ENCODE measurements at places on chromosomes 6 and 20.

- DNase-seq: no peak
These were observed 348.3 kb downstream of the FRK start for GRCh38 chr6:115712291-115712961.

- no peak for DNase-seq
These were observed 4.8 kb downstream of the GMEB2 start for GRCh38 chr20:63622096-63622495.

DNA sequence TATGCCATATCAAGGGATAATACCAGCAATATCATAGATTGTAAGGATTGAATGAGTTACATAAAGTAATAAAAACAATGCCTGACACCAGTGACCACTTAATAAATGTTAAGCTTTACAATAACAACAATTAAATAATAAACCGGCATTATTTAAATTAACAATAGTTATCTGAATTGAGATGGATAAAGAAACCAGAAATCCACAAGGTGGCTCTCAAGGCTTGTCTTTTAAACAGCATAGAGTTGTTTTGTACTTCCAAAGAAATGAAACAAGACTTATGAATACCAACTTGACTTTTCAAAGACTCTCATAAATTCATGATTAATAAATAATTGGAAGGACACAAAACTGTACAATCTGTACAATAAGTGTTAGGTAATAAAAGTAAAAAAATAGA lies 203.1 kb downstream of the ASCC3 start:
- peak; percentile 43 for DNase-seq

- no peak for DNase-seq
These were observed 84.6 kb downstream of the ANKS1A start for GRCh38 chr6:34973547-34974248.

DNA sequence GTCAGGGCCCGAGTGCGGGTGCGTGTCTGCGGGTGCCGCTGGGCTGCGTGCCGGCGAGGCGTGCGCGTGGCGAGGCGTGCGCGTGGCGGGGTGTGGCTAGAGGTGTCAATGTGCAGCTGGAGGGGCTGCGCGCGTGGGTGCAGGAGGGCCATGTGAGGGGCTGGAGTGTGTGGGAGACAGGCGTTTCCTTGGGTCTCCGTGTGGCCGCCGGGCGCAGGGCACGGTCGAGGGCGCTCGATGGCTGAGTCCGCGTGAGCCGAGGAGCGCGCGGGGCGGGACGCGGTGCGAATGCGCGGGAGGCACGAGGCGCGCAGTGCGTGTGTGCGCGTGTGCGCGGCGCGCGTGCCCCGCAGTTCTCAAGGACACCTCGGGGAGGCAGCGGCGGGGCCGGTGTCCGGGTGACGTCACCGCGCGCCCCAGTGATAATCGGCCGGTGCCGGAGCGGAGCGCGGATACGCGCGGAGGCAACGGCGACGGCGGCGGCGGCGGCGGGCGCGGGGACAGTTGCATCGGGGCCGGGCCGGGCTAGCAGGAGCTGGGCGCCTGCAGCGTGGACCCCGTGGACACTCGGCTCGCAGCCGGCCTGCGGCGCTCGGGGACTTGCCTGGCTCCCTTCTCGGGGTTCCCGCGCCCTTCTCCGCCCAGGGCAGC lies 38.7 kb downstream of the YTHDF1 start:
- DNase-seq: peak; percentile 16

DNA sequence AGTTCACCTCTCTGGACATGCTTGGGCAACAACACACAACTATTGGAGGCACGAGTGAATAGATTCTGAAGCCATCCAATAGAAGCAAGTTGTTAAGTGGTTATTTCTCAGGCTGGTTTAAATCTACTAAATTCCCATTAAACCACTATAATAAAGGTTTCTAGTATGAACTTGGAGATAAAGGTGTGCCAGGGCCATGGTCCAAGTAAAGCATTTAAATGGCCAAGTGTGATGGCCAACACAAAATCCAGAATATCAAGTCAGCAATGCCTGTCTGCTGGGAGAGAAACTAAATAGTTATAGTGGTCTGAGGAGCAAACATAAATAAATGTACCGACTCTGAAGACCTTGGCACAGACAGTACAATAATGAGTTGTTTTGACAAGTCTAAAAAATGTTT lies 294.3 kb upstream of the STXBP5 start:
- DNase-seq: no peak

DNA sequence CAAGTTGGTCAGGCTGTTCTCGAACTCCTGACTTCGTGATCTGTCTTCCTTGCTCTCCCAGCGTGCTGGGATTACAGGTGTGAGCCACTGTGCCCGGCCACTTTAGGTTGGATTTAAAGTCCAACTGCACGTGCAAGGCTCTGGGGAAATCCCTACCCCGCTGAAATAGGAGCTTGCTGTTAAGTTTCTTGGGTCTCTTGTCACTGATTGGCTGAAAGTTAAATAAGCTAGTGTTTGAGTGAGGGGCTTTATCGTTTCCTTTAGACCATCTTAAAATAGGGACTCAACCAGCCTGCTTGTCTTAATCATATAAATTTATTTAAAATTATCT lies 11.1 kb upstream of the SERINC1 start:
- DNase-seq: no peak

DNA sequence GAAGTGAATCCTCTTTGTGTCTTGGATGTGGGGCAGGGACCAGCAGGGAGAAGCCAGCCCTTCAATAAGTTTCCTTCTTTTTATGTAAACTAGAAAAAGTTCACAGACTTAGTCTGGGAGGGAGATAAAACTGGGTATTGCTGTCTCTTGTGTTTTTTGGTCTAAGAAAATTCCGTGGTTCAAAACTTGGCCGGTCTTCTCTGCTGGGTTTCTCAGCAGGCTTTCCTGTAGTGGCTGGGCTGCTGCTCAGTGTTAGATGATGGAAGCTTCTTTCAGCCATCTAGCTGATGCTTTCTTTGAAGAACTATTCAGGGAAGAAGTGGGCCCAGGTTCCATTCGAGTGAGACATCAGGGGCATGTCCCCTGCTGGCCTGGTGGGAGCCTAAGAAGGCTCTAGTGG lies 70.7 kb upstream of the SCP2D1 start:
- DNase-seq: no peak

- DNase-seq: peak; percentile 38
These were observed 417 bp downstream of the VAPB start for GRCh38 chr20:58389324-58389967.

GRCh38 chr6:85092226-85092625 lies 327.8 kb upstream of the TBX18 start:
- DNase-seq: no peak

DNA sequence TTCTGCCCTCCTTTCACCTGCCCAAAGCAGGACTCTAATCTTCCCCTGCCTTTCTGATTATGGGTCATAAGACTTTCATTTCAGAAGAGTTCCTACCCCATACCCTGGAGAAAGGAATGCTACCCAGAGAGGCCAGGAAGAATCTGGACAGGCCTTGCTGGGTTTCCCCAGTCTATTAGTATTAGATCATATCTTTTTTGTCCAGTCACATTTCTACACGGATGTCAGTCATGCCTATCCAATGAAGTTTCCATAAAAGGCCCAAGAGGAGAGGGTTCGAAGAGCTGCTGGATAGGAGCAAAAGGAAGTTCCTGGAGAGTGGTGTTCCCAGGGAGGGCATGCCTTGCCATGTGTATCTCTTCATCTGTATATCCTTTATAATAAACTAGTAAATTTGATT lies 3.2 kb downstream of the POLH start:
- DNase-seq: no peak

DNA sequence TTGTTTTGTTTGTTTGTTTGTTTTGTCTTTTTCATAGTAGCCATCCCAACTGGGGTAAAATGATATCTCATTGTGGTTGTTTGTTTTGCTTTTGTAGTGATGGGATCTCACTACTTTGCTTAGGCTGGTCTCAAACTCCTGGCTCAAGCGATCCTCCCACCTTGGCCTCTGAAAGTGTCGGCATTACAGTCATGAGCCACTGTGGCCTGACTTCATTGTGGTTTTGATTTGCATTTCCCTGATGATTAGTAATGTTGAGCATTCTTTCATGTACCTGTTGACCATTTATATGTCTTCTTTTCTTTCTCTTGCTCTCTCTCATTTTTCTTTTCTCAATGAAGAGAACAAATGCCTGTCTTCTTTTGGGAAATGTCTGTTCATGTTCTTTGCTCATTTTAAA lies 30.8 kb upstream of the HLA-DOA start:
- DNase-seq: no peak

GRCh38 chr6:86969573-86969972 lies 32.2 kb downstream of the HTR1E start:
- DNase-seq: peak; percentile 75

- peak; percentile 27 for DNase-seq
These were observed 1.7 kb downstream of the CNKSR3 start for GRCh38 chr6:154508573-154509375.

GRCh38 chr6:50936277-50936681 lies 117.6 kb downstream of the TFAP2B start:
- no peak for DNase-seq

DNA sequence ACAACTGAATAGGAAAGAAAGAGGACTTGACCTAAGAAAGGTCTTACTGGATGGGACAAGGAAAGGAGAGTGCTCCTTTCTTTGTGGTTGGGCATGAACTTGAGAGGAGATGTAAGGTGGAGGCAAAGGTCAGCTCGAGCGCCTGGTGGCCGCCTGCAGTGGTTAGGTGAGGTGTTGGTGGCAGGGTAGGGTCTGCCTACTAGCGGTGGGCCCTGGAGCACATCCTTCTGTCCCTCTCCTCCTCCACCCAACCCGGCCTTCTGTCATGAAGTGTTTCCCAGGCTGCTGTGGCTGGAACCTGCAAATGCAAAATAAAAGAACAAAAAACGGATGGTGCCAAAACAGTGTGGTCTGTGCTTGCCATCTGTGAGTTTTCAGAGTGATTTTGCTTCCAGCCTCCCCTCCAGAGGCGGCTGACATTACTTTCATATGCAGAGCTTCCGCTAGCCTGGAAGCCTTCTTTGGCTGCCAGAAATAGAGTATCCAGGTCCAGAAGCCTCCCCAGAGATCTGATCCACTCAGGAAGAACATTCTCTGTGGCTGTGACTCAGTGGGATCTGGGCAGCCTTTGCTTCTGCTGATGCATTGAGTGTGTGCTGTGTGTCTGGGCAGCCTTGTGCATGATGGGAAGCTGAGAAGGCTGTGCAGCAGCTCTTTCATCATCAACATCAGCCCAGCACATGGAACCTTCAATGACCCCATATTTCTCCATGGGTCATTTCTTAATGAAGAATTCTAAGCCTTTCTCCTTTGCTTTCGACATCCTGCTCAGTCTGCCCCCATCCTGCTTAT lies 79.8 kb upstream of the FAM184A start:
- no peak for DNase-seq

DNA sequence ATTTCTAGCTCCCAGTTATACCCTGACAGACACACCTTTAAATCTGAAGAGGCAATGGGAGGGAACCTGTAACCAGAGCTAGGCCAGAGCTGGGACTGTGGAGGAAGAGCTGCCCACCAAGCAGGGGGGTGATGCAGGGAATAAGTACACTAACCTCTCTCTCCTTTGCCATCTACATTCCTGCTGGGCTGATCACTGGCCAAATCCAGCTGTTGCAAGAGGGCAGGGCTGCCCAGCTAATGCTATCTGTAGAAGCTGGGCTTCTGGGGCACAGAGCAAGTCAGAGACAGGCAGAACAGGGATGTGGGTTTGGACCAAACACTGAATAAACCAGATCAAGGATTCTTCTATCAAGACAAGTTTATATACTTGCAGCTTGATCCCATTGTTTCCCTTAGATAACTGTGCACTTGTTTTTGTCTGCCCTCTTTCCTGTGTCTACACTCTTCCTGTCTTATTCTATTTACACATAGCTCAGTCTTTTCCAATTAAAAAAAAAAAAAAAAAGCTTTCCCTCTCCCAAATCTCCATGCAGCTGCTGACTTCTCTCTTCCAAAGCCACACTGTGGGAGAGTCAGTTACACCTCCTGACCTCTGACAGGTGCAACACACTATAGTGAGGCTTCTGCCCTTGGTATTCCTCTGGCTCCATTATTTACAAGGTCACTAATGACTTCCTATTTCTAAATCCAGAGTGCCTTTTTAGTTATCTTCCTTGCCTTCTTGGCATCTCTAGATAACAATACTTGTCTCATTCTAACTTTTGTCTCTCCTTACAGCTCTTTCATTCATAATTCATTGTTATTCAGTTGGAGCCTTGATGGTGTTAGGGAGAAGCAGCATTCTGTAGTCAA lies 43.7 kb downstream of the TRIM38 start:
- peak; percentile 16 for DNase-seq

DNA sequence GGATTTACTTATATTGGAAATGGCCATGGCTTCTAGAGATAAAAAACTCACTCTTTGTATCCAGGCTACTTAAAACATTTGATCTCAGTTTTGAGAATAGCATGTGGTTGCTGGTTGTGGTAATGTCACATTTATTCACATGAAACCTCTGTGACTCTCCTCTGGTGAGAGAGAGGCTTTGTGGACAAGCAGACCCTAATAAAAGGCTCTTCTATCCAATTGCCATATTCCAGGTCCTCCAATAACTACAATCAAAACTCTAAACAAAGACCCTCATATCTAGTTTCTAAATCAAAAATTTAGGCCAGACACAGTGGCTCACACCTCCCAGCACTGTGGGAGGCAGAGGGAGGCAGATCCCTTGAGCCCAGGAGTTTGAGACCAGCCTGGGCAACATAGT lies 176.3 kb upstream of the LAMP5 start:
- DNase-seq: no peak

- no peak for DNase-seq
These were observed 10.0 kb upstream of the POU3F2 start for GRCh38 chr6:98824162-98824901.

- no peak for DNase-seq
These were observed 659.4 kb downstream of the MAFB start for GRCh38 chr20:40029589-40029988.

DNA sequence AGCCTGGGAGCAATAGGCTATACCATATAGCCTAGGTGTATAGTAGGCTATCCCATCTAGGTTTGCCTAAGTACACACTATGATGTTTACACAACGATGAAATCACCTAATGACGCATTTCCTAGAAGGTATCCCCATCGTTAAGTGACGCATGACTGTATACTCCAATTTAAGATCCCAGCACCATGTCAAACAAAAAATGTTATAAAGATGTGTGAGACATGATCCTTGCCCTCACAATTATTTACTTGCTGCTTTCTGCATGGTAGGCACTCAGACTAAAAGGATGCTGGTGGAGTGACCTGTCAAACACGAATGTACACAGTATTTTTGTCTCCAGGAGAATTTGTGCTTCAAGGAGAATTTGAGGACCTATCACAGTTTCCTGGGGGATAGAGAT lies 32.3 kb downstream of the SNAP25 start:
- no peak for DNase-seq

- DNase-seq: no peak
These were observed 5.5 kb downstream of the CDH4 start for GRCh38 chr20:61257611-61258010.

DNA sequence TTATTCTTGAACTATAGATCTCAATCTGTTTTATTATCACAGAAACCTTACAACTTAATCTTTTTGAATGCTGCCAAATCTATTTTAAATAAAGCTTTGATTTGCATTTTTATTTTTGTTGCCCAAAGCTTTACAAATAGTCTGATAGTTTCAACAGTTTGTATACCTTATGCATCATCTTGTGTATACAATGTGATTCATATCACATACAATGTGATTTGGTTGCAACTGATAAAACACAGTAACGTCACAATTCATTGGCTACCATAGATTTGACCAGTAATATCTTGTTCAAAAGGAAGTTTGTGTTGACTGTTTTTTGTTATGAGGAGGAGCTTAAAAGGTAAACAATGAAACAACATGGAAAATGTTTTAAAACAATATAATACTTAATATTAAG lies 110.9 kb downstream of the EYA4 start:
- DNase-seq: no peak
